ENCODE measurements at places on chromosomes 2 and 18. TPM values are rescaled to one million over a fixed set of nuclear protein-coding genes. Genes with fewer than 3 reads are reported as not detected.
A peak's percentile ranks its signal among the peaks of the same experiment; 100 is the strongest.

RNPEPL1 gene
- 40.5 TPM for total RNA-seq

GRCh38 chr2:134934641-134935040 lies 16.0 kb downstream of the CCNT2 start:
- no peak overlapping the region for H3K4me3 ChIP-seq
- peaks cover 58% of the 10 kb centered on the region for H3K4me1 ChIP-seq
- no peaks in the 10 kb centered on the region for H3K27me3 ChIP-seq
- no peak for DNase-seq
- peaks cover 39% of the 10 kb centered on the region for H3K36me3 ChIP-seq

GRCh38 chr18:59547581-59548182 lies 149.5 kb downstream of the CCBE1 start:
- no peak for DNase-seq
- H3K36me3 ChIP-seq, result no peaks in the 10 kb centered on the region
- H3K4me3 ChIP-seq, result no peak overlapping the region
- no peaks in the 10 kb centered on the region for H3K4me1 ChIP-seq
- H3K27ac ChIP-seq, result no peak overlapping the region
- H3K27me3 ChIP-seq, result no peaks in the 10 kb centered on the region

- H3K4me3 ChIP-seq, result no peak overlapping the region
- H3K36me3 ChIP-seq, result no peaks in the 10 kb centered on the region
- H3K27me3 ChIP-seq, result no peaks in the 10 kb centered on the region
- no peak for DNase-seq
Measured at GRCh38 chr2:122516775-122517174, 761.3 kb downstream of the TSN start.

DNA sequence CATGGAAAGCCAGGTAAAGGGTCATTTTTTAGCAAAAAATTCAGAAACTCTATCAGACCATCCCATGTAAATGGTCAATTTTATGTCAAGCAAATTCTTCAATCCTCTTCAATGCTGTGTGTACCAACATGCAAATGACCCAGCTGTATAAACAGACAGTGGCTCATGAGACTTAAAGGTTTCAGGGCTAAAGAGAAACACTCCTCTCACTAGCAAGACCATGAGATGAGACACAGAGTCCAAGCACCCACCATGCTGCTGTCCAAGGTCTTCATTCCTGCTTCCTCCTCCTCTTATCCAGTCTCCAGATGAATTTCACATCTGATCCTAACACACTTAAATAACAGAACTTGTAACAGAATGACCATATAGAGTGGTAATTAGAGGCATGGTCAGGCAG lies 30.8 kb upstream of the ONECUT2 start:
- H3K36me3 ChIP-seq, result no peaks in the 10 kb centered on the region
- H3K4me3 ChIP-seq, result no peak overlapping the region
- H3K4me1 ChIP-seq, result no peaks in the 10 kb centered on the region
- no peak for DNase-seq
- no peak overlapping the region for H3K27ac ChIP-seq

- H3K4me3 ChIP-seq, result no peak overlapping the region
- H3K27ac ChIP-seq, result no peak overlapping the region
- H3K27me3 ChIP-seq, result no peaks in the 10 kb centered on the region
- peak; percentile 7 for DNase-seq
- H3K36me3 ChIP-seq, result no peaks in the 10 kb centered on the region
Measured at GRCh38 chr2:7358865-7359447, 441.7 kb downstream of the RNF144A start.

GRCh38 chr18:10856132-10856531 lies 293.2 kb downstream of the PIEZO2 start:
- H3K4me3 ChIP-seq, result no peak overlapping the region
- no peak overlapping the region for H3K27ac ChIP-seq
- H3K27me3 ChIP-seq, result peaks cover 3% of the 10 kb centered on the region
- no peaks in the 10 kb centered on the region for H3K36me3 ChIP-seq

SIX3 gene
- total RNA-seq, result not detected

RGPD4 gene
- total RNA-seq, result not detected

- peaks cover 18% of the 10 kb centered on the region for H3K27me3 ChIP-seq
- H3K4me1 ChIP-seq, result no peaks in the 10 kb centered on the region
- no peak overlapping the region for H3K4me3 ChIP-seq
- no peak overlapping the region for H3K27ac ChIP-seq
- DNase-seq, result peak; percentile 52
Measured at GRCh38 chr2:227033471-227034148, 130.4 kb downstream of the COL4A4 start.

SALL3 gene
- not detected for total RNA-seq

NEB gene
- total RNA-seq, result 0.18 TPM

GRCh38 chr2:208586516-208586915 lies 179.9 kb downstream of the PTH2R start:
- no peaks in the 10 kb centered on the region for H3K36me3 ChIP-seq
- H3K27ac ChIP-seq, result no peak overlapping the region
- no peaks in the 10 kb centered on the region for H3K4me1 ChIP-seq
- H3K27me3 ChIP-seq, result no peaks in the 10 kb centered on the region
- no peak for DNase-seq
- H3K4me3 ChIP-seq, result no peak overlapping the region

- no peak overlapping the region for H3K4me3 ChIP-seq
- H3K36me3 ChIP-seq, result no peaks in the 10 kb centered on the region
- no peak for DNase-seq
- no peaks in the 10 kb centered on the region for H3K4me1 ChIP-seq
- H3K27ac ChIP-seq, result no peak overlapping the region
- peaks cover 4% of the 10 kb centered on the region for H3K27me3 ChIP-seq
Measured at GRCh38 chr2:175442441-175442840, 260.9 kb upstream of the ATP5MC3 start.

DNA sequence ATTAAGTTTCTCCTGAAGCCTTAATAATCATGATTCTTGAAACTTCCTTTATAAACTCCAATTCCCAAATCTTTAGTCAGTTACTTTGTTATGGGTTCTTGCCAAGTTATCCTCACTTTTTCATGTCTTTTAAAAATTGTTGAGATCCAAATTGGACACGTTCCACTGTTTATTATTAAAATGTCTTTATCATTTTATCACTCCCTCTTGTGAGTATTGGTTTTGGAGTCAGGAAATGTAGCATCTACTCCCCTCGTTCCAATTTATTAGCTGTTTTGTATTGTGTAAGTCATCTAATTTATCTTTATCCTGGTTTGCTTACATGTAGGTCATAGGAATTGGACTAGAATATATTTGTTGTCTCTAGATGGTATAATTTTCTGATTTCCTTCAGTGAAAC lies 213.1 kb upstream of the SLC39A10 start:
- H3K4me3 ChIP-seq, result no peak overlapping the region
- no peaks in the 10 kb centered on the region for H3K4me1 ChIP-seq
- DNase-seq, result no peak
- H3K36me3 ChIP-seq, result no peaks in the 10 kb centered on the region

RNF125 gene
- 15.3 TPM for total RNA-seq

DNA sequence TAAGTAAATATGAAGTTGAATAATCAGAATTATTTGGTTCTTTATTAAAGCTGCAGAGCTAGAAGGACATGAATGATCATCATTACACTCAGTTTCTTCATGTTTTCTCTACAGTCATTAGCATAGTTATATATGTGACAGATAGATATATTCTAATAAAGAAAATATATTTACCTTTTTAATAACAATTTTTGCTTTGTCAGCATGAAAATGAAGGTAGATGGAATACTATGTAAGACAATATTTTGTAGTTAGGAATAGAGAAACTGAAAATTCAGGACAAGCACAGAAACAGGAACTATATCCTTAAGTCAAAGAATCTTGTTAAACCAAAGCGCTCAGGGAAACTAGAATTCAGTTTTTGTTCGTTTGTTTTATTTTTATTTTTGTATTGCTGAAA lies 649.9 kb upstream of the NRXN1 start:
- H3K27ac ChIP-seq, result no peak overlapping the region
- H3K36me3 ChIP-seq, result no peaks in the 10 kb centered on the region
- H3K4me3 ChIP-seq, result no peak overlapping the region
- no peaks in the 10 kb centered on the region for H3K4me1 ChIP-seq
- no peaks in the 10 kb centered on the region for H3K27me3 ChIP-seq

- H3K36me3 ChIP-seq, result peaks cover 5% of the 10 kb centered on the region
- no peak overlapping the region for H3K4me3 ChIP-seq
- no peaks in the 10 kb centered on the region for H3K27me3 ChIP-seq
- DNase-seq, result no peak
- H3K27ac ChIP-seq, result no peak overlapping the region
Measured at GRCh38 chr2:62736899-62737559, 31.5 kb downstream of the EHBP1 start.

- peaks cover 51% of the 10 kb centered on the region for H3K27me3 ChIP-seq
- H3K4me1 ChIP-seq, result no peaks in the 10 kb centered on the region
- no peaks in the 10 kb centered on the region for H3K36me3 ChIP-seq
- peak overlapping the region; percentile 24 for H3K4me3 ChIP-seq
- H3K27ac ChIP-seq, result no peak overlapping the region
- DNase-seq, result no peak
Measured at GRCh38 chr2:20222769-20223406, 2.0 kb downstream of the SDC1 start.

DNA sequence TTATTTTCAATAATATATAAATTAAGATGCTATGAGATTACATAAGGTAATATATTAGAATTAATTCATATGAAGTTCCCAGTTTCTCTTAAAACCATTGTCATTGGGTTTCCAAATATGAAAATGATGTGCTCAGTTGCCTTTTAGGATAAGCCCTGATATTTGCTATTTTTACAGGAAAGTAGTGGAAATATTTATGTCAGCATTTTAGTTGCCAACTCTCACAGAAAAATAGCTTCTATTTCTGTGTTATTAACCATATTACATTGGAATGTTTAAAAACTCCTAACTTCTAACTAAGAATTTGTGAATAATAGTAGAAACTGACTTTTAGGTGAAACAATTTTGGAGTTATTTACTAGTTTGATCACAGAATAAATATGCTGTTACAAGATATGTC lies 74.0 kb downstream of the TMX3 start:
- H3K4me3 ChIP-seq, result no peak overlapping the region
- no peak for DNase-seq
- peaks cover 16% of the 10 kb centered on the region for H3K27me3 ChIP-seq
- H3K36me3 ChIP-seq, result no peaks in the 10 kb centered on the region
- H3K27ac ChIP-seq, result no peak overlapping the region
- H3K4me1 ChIP-seq, result no peaks in the 10 kb centered on the region

DNA sequence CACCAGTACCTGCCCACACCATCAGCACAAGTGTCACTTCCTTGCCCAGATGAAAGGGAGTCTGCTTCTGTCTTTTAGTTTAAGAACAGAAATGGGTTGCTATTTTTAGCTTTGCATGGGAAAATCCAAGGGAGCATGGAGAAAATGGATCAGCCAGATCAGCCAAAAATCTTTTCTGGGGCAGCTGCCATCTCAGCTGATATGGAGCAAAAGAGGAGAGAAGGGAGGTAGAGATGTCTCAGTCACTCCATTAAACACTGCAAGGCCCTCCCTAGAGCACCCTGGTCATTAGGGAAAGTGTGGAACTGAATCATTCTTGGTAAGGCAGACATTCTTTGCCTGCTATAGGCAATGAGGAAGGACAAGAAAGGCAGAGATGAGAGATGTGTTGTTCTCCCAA lies 79.9 kb downstream of the CTAGE1 start:
- no peaks in the 10 kb centered on the region for H3K27me3 ChIP-seq
- no peaks in the 10 kb centered on the region for H3K36me3 ChIP-seq
- DNase-seq, result no peak
- no peak overlapping the region for H3K4me3 ChIP-seq
- no peak overlapping the region for H3K27ac ChIP-seq

DNA sequence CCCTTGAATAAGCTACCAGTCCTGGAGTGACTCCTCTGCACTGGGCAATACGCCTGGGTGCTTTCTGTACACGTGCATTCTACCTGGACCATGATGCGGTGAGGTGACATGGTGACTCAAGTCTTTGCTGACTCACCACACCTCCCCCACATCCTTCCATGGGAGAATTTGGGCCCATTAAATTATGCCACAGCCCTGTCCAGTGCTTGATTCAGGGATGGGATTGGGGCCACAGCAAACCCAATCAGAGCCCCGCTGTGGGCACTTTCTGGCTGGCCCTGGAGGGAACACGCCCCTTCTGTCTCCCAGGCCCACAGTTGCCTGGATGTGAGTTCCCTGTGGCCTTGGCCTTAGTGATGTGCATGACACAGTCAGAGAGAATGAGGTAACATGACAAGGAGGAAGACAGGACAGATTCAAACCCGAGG lies 86.9 kb downstream of the LRRC30 start:
- no peak overlapping the region for H3K27ac ChIP-seq
- no peaks in the 10 kb centered on the region for H3K4me1 ChIP-seq
- H3K27me3 ChIP-seq, result no peaks in the 10 kb centered on the region
- DNase-seq, result no peak
- H3K36me3 ChIP-seq, result no peaks in the 10 kb centered on the region
- H3K4me3 ChIP-seq, result no peak overlapping the region

GRCh38 chr2:110752871-110753270 lies 20.5 kb downstream of the ACOXL start:
- H3K27ac ChIP-seq, result no peak overlapping the region
- H3K36me3 ChIP-seq, result no peaks in the 10 kb centered on the region
- H3K4me3 ChIP-seq, result no peak overlapping the region
- peaks cover 16% of the 10 kb centered on the region for H3K4me1 ChIP-seq
- no peak for DNase-seq

GRCh38 chr2:143803936-143804335 lies 674.7 kb downstream of the ARHGAP15 start:
- peaks cover 3% of the 10 kb centered on the region for H3K27me3 ChIP-seq
- no peak overlapping the region for H3K27ac ChIP-seq
- no peaks in the 10 kb centered on the region for H3K36me3 ChIP-seq
- H3K4me3 ChIP-seq, result no peak overlapping the region
- peaks cover 13% of the 10 kb centered on the region for H3K4me1 ChIP-seq
- DNase-seq, result no peak

All from activated CD8-positive, alpha-beta T cell treated with anti-CD3 and anti-CD28 coated beads for 36 hours (primary cell).